NB4 (cell line): ENCODE measurements at places on chromosomes 3 and 15.

DNA sequence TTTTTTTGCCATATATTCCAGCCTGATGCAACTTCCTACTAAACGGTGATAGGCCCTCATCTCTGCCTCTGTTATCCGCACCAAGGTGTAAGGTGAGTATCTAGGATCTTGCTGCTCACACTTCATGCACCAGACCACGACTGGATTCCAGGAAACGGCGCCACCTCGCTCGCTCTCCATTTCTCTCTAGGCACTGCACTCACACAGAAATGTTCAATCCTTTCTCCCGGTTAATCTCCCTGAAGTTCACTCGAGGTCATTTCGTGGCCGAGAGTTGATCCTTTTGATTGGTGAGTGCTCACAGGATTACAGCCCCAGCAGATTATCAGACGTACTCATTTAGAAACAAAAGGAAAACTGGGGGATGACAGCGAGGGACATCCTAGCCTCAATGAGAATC lies 28.1 kb downstream of the MCF2L2 start:
- no peak for DNase-seq

DNA sequence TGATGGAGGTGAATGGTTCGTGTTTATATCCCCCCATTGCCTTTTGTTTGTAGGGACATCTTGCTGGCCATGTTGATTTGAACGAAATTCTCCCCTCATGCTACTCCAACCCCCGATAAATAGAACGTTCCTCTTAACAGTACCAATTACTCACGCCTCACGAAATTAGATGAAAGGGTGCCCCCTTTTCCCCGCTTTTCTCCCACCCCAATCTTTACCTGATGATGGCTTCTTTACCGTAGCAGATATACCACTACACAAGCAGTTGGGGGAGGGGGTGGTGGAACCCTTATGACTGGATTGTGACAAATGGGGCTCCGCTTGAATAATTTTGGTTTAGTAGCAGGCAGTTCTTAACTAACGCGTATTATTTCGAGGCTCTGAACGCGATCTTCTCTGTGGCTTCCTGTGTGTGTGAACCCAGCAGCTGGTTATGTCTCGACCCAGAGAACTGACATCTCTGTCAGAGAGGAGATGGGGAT lies 1.1 kb downstream of the PIAS1 start:
- DNase-seq = peak; percentile 60

DNA sequence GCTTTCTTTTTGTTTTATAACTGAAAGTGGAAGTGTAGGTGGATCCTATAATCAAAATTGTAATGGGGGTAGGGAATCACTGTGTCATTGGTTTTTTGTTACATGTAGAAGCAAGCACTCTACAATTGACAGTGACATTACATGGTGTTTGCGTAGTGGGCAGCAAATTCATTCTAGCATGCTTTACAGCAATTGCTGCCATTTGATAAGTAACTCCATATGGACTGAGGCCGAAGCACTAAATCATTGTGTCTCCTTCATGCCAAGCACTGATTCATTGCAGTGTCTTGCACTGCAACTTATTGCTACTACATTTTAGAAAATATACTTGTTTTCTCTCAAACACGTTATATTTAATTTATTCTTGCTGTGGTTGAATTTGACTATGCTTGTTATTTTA lies 933.9 kb downstream of the NSUN3 start:
- DNase-seq = no peak

- DNase-seq = no peak
Measured at GRCh38 chr15:38555686-38556334, 8.8 kb downstream of the RASGRP1 start.

DNA sequence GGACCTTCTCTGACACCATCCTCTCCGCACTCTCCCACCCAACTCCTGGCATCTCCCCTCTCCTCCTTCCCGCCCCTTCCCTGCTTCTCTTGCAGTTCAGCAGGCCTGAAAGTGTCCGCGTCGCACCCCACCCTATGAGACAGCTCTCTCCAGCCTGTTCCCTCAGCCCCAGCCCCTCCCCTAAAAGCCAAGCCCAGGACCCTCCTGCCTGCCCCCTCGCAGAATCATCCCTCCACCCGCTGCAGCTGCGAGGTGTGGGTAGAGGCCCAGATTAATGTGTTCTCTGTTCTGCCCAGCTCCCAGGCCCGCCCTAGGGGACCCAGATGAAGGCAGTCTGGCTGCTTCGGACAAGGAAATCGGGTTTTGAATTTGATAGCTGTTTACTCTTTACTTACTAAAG lies 410 bp downstream of the PRR23E start:
- DNase-seq = no peak

DNA sequence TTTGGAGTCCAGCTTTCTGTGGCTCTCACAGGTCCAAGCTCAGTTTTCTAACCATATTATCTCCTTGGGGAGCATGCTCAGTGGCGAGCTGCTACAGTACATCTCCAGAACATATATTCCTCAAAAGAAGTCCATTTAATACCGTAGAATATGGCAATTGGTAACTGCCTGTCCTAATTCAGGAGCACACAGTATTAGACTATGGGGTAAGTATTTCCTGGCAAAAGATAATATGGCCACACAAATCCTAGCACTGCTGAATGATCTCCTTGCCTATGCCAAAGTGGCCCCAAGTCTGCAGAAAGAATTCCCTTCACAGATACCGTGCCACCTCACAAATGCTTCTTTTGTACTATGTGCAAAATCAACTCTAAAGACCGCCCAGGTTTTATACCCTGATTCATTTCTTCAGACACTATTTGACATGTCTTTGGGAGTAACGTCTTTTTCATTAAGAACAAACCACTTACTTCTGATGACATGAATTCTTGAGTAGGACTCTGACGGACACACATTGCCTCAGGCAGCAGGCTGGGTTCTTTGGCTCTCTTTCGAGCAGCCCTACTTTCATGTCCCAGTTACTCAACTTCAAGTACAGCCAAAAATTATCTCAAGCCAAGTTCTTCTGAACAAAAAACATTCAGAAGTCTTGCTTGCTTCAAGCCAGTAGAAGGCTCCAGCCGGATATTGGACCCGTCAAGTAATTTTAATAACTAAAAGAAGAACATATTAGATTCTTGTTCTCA lies 368.3 kb upstream of the DCBLD2 start:
- DNase-seq = no peak

DNA sequence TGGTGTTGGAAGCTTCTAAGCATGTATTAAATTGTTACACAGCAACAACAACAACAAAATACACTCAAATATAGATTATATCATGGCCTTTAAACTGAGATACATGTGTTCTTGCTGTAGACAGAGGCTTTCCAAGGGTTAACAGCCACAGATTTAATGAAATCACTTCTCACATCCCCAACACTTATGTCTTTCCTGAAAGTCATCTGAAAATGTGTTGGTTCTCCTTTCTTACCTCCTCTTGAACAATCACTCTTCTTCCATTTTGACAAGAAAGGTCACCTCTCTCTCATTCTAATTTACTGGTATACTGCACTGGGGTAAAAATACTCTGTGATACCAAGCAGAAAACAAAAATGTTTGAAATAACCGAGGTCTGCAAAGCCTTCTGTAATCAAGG lies 507.3 kb upstream of the KCNMB2 start:
- DNase-seq = no peak
